EH (cell line): ENCODE measurements at places on chromosomes 7 and 10.

DNA sequence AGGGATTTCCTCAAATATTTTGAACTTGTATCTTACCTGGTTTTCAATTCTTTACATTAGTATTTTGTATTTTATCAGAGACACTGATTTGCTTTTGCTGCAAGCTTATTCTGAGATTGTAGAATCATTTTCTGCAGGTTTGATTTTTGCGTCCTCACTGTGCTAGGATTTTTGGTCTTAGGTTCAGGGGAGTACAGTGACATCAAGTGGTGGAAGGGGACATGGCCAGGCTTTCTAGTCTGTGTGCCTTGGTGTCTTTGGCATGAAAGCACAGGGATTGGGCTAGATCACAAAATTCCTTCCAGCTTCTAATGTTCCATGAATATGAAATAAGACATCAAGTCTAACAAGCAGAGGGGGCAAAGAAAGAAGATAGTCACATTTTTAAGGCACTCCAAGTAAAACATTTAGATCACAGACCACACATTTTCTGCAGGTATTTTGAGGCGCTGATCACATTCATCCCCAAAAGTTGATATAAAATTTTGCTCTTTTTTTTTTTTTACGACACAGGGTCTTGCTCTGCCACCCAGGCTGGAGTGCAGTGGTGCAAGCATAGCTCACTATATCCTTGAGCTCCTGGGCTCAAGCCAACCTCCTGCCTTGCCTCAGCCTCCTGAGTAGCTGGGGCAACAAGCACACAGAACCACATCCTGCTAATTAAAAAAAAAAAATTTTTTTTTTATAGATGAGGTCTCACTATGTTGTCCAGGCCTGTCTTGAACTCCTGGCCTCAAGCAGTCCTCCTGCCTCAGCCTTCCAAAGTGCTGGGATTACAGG is 124.4 kb downstream of the PON1 start:
- peak; percentile 52 for DNase-seq

DNA sequence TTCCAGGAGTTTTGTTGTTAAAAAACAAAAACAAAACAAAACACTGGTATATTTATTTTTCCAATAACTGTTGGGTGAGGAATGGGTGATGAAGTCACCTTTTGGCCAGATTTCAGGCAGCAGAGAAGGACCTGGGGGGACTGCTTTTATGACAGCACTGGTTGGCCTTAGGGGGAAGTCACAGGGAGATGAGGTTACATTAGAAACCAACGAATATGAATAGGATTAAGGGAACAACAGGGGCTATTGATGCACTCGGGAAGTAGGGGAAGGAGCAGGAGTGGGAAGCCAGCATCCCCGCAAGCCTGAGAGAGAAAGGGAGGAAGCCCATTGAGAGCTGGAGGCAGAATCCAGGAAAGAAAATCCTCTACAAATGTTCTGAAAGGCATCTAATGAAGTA is 958.4 kb downstream of the TYW1 start:
- DNase-seq, result no peak

DNA sequence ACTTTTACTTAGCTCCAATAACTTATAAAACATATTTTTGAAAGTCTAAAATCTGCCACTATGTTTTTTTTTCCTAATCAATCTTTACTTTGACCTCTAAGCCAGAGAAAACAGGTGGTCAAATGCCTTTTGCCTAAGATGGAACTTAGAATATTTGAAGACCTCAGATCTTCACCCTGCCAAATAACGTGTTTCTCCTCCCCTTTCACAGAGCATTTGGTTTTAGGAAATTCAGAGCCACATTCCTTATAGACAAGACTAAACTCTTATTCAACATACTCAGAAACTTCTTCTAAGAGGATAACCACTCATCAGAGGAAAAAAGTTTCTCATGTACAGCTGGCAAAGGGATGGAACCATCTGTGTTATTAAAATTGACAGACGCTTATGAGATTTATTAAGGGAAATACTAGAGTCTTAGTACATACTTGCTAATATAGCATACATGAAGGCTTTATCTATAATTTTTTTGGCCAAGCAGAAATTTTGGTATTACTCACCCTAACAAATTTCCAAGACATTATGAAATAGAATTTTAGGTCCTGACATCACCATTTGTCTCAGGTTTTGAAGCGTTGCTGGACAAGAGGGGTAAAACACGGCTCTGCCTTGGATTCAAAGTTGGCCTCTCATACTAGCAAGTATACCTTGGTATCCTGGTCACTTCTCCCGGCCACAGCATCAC is 2.6 kb upstream of the EGFR start:
- DNase-seq, result no peak

DNA sequence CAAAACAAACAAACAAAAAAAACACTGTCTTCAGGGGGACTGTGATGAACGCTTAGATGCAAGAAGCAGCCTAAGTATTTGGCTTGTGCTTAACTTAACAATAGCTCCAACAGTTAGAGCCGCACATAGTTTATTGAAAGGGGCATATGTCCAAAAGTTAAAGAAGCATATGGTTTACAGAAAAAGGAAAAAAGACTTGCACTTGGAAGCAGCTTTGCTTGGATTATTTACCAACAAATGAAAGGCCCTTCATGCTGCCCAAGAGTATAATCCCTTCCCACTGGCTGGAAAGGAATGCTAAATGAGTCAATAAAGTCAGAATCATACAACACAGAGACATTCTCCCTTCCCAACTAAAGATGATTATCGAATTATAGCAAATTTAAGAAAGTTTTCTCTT is 77.9 kb downstream of the GLI3 start:
- no peak for DNase-seq

GRCh38 chr7:47379629-47380324 is 202.1 kb downstream of the TNS3 start:
- peak; percentile 85 for DNase-seq

DNA sequence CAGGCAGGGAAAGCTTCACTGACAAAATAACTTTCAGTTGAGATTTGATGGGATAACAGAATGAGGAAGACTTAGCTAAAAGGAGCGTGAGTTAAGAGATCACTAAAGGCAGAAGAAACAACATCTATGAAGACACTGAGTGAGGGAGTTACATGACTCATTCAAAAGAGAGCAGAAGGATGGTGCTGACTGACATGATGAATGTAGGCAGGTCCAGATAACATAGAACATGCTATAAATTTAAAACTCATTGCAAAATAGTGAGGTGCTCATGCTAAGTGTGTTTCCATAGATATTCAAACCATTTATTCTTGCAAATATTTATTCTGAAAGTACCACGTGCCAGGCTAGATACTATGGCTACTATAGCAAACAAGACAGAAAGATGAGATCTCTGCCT is 116.4 kb upstream of the DGKB start:
- no peak for DNase-seq

- no peak for DNase-seq
Measured at GRCh38 chr7:103348452-103348851, 1.0 kb downstream of the PSMC2 start.

DNA sequence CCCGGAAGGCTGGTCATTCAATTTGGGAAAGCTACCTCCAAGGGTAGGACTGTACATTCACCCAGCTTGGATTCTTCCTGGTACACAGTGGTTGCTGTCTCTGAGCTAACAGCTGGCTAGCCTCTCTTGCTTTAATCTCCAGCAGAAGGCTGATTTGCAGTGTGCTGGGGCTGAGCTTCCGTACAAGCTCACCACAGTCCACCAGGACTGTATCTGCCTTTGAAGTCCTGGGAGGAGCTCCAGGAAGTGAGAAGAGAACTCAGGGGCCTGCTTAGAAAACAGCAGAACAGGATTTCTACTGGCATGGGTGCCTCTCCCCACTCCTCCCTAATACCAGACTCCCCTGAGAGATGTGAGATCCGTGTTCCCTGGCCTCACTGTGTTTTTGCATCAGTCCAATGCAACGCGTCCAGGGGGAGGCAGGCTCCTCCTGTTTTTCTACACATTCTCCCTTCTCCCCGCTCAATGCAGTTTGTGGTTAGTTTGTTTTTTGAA is 6.6 kb downstream of the AFAP1L2 start:
- DNase-seq, result no peak

GRCh38 chr10:70052462-70053217 is at the start of gene MACROH2A2:
TSS of gene MACROH2A2 (plus strand) at chr10:70052846. CDS start at chr10:70075659, 22,813 bp downstream.
- DNase-seq, result peak; percentile 61

DNA sequence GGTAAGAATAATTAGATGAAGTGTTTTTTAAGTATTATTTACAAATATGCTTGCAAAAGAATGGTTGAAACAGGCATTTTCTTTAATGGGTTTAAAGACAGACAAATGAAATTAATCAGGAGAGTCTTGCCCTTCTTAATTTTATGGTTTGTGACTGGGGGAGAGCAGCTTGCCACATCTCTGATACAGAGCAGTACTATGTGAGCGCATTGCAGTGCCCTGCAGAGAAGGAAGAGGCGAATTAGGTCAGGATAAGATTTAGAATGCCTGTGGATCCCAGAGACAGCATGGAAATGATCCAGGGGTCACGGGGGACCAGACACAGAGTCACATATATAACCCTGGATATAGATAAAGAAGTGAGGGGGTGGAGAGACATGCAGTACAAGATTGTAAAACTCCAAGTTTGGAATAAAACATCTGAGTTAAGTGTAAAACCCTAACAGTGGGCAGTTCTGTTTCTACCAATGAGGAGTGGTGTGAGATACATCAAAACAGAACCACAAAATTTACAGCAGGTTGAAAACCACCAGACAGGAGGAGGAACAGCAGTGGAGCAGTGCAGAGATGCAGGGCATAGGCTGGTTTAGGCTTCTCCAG is 125.5 kb downstream of the FAM204A start:
- no peak for DNase-seq

DNA sequence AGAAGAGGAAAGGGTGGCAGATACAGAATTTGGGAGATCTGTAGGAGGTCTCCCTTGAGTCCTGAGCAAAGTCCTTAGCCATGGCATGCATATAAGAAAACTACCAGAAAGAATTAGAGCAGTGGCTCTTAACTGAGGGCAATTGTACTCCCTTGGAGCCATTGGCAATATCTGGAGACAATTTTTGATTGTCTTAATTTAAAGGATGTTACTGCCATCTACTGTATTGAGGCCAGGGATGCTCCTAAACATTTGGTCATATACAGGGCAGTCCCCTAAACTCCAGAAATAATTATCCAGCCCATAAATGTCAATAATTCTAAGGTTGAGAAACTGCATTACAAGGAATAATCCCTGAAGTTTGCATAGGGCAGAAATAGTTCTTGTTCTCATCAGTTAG is 136.4 kb upstream of the ODAD2 start:
- DNase-seq, result peak; percentile 55

DNA sequence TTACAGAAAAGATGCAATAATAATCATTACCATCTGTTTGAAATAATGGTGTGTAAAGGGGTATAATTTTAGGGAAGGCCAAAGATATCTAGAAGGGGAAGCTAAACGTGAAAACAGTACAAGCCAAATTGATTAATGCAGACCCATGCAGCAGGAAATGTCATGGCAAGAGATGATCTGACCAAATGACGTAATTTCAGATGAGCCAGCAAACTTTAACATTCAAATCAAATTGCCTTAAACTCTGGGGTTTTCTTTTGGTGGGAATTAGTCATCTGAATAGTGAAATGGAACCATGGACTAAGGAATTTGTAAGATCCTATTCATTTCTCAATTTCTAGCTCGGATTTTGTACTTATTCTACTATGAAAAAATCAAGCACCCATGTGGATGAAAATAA is 21.4 kb upstream of the SCIN start:
- no peak for DNase-seq

DNA sequence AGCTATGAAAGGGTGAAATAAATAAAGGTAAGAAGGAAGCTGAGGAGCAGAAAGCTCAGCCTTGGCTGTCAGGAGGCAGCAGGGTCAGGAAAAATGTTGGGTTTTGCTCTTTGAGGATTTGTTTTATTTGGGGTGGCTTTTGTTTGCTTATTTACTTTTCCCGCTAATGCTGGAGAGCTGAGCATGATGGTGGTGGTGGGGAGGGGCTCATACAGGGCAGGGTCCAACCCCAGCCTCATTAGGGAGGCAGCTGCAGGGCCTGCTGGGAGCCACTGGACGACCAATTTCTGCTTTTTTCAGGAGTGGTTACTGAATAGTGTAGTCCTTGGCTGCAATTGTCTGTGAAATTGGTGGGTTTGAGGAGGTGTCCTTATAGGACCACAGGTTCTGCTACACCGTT is 36.3 kb downstream of the CCM2 start:
- DNase-seq, result no peak

GRCh38 chr7:25894002-25894901 is 257.7 kb upstream of the NFE2L3 start:
- DNase-seq, result peak; percentile 26

DNA sequence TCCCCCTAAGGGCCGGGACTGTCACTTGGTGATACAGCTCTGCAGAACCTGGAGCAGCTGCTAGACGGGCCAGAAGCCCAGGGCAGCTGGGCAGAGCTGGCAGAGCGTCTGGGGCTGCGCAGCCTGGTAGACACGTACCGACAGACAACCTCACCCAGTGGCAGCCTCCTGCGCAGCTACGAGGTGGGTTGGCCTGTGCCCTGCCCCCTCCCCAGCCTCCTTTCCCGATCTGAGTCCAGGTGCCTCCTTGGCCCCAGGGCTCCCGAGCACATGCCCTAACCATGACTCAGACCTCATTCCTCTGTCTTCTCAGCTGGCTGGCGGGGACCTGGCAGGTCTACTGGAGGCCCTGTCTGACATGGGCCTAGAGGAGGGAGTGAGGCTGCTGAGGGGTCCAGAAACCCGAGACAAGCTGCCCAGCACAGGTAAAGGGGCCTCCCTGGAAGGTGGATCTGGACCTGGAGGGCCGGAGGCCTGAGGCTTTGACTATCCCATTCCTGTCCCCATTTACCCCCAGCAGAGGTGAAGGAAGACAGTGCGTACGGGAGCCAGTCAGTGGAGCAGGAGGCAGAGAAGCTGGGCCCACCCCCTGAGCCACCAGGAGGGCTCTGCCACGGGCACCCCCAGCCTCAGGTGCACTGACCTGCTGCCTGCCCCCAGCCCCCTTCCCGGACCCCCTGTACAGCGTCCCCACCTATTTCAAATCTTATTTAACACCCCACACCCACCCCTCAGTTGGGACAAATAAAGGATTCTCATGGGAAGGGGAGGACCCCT is 6.4 kb downstream of the NFKB2 start:
- DNase-seq, result peak; percentile 65

DNA sequence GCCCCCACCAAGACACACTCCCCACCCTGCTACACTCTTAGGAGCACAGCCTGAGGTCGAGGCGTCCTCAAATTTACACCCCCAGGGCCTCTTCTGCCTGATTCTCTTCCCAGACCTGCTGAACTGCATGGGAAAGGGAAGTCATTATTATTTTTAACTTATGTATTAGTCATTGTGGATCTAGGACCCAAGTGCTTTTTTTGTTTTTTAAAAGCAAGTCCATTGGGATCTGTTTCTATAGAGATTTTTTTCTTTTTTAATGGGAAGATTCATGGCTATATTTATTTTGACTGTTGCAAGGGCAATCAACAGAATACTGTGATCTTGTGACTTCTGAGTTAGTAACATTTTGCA is 203.8 kb downstream of the ZMYND11 start:
- DNase-seq, result peak; percentile 17

DNA sequence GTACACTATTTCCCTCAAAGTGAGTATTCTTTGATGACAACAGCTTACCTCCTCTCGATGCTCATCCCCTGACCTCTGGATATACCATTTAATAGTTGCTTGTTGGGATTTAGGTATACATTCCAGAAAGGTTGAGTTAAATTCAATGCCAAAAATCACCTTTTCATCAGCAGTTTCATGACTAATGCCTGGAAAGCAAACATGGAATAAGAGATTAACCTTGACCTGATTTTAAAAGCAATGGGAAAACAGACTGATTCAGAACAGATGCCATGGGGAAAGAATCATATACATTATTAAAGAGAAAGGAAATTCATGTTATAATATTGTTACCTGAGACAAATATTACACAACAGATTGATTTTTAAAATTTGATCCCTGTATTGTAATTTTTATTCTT is 180.1 kb downstream of the SEMA3D start:
- DNase-seq, result no peak

- peak; percentile 36 for DNase-seq
Measured at GRCh38 chr10:107701943-107702342, 537.4 kb upstream of the SORCS1 start.

GRCh38 chr10:30877111-30877510 is 154.6 kb downstream of the ZNF438 start:
- DNase-seq, result peak; percentile 35
